Heart left ventricle (tissue), 16 donors: ENCODE measurements at places on chromosomes 5 and 9. TPM values are rescaled to one million over a fixed set of nuclear protein-coding genes. Genes with fewer than 3 reads are reported as not detected.

The ANKRD33B gene
- total RNA-seq, result 32.4 TPM

The CLIC3 gene
- 5.0 TPM for total RNA-seq

The FKTN gene
- total RNA-seq, result 7.5 TPM

The PCDHGB5 gene
- total RNA-seq, result 15.5 TPM

The OTP gene
- total RNA-seq, result not detected

The HSPB3 gene
- total RNA-seq, result 344 TPM

The CERCAM gene
- 10.1 TPM for total RNA-seq

The JAKMIP2 gene
- total RNA-seq, result 0.07 TPM
